Right lobe of liver (tissue), 6 donors: ENCODE measurements at places on chromosomes 12 and 14. TPM values are rescaled to one million over a fixed set of nuclear protein-coding genes. Genes with fewer than 3 reads are reported as not detected.
A peak's percentile ranks its signal among the peaks of the same experiment; 100 is the strongest.

- DNase-seq: no peak
Measured at GRCh38 chr12:91870872-91871707, 274.6 kb downstream of the BTG1 start.

- DNase-seq: no peak
Measured at GRCh38 chr12:110798461-110798860, 48.3 kb upstream of the CCDC63 start.

DNA sequence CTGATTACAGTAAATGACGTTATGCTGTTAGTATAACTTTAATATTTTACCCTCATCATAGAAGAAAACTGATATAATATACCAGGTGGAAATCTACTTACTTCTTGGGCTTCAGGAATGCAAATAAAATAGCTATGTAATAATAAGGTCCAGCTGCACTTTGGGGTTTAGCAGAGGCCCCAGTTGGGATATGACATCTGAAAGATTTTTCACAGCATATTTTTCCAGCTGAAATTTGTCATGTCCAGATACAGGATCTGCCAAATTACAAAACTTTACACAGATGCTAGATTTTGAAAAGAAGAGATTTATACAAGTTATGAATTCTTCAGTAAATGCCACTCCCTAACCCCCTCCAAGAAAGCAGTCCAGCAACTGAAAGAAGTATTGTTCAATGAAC lies 29.2 kb upstream of the DCN start:
- no peak for DNase-seq

The RNASE3 gene
- total RNA-seq: 1.0 TPM

The CNTN1 gene
- 0.66 TPM for total RNA-seq

The ART4 gene
- total RNA-seq: 43.5 TPM

DNA sequence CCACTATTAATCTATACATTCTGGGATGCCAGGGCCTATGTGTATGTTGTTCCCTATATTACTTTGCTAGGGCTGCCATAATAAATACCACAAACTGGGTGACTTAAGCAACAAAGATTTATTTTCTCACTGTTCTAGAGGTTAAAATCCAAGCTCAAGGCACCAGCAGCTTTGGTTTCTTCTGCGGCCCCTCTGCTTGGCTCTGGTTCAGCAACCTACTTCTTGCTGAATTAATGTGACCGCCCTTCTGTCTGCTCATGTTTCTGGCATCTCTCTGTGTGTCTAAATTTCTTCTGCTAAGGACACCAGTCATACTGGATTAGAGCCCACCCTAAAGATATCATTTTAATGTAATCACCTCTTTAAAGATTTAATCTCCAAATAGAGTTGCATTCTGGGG lies 84.7 kb downstream of the ZNF664 start:
- DNase-seq: no peak

The OR4E2 gene
- not detected for total RNA-seq

DNA sequence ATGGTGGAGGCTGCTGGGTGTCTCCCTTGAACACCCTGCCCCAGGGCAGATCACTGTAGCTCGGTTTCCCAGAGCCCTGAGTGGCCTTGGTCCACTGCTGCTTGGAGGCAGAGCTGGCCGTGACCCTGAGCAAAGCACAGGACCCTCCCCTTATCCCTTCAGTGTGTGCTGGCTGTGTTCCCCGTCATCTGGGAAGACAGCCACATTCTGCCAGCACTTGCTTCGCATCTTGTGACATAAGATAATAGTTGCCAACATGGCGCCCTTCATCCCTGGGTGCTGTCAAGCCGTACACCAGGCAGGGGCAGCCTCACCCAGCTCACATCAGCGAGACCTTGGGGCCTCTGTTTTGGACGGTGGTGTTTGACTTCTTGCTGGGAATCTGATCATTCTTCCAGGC lies 12.1 kb upstream of the ALDH2 start:
- no peak for DNase-seq

- DNase-seq: no peak
Measured at GRCh38 chr14:104473649-104474494, 105.7 kb upstream of the C14orf180 start.

The CLEC2D gene
- total RNA-seq: 1.4 TPM

DNA sequence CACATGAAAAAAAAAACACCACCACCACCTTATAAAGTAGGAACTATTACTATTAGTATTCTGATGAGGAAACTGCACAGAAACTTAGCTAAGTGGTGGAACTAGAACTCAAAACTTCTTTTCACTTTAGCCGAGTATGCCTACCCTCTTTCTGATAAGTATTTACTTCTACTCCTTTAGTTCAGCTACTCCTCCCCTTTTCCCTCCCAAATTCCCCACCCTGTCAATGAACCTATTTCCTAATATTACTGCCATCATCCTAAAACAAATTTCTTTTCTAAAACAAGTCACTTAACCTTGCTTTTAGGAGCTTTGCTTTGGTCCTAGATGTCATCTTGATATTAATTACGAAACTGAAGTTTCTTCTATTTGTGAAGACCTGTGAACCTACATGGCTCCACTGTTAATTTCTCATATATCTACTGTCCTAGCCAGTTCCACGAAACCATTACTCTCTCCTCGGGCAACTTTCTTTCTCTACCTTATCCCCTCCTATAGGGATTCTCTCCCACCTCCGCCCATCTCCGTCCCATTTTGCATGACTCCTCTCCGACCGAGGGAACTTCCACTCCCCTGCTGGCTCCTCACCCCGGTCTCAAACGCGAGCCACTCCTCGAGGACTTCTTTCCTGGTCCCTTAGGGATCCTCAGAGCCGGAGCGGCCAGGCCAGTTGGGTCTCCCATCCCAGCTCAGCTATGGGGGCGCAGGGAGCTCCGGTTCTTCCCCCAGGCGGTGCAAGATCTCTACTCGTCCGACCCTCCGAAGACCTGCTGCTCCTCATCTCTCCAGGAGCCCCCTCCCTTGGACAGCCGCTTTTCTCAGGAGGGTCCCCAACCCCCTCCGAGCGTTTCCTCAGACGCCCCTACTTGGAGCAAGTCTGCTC lies 1.1 kb downstream of the NUMB start:
- peak; percentile 57 for DNase-seq

The PWP1 gene
- 18.8 TPM for total RNA-seq

GRCh38 chr12:25524366-25524765 lies 28.7 kb downstream of the LMNTD1 start:
- no peak for DNase-seq

GRCh38 chr12:105369014-105369413 lies 38.5 kb downstream of the C12orf75 start:
- DNase-seq: no peak

DNA sequence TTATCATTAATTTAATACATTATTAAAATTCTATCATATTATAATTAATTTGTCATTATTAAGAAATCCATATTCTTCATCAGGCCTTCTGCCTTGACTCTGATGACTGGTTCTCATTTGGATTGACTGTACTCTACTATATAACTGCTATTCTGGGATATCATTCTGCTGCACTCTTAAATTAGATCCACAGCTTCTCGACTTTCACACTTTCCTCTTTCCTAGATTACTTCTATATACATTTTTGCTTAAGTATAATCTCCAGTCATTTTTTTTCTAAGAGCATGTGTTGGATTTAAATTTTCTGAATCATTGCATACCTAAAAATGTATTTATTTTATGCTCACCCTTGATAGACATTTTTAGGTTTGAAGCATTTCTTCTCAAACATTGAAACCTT lies 12.4 kb downstream of the GRIP1 start:
- DNase-seq: no peak

The HOXC12 gene
- total RNA-seq: not detected

GRCh38 chr12:49496417-49497360 lies 42.1 kb upstream of the KCNH3 start:
- no peak for DNase-seq

DNA sequence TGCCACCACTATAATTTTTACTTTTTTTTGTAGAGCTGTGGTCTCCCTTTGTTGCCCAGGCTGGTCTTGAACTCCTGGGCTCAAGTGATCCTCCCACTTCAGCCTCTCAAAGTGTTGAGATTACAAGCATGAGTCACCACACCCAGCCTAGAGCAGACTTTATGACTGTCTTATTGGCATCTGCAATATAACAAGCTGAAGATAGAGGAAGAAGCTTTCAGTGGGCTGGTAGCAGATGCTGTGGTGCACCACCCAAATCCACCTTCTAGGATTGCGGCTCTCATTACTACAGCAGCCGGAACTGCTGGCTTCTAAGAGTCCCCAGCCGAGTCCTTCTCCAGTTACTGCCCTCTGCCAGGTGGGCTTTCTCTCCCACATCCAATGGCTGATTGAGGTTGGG lies 7.6 kb upstream of the STK38L start:
- no peak for DNase-seq

GRCh38 chr14:38201137-38201828 lies 6.4 kb upstream of the SSTR1 start:
- no peak for DNase-seq

GRCh38 chr12:52007158-52007921 lies 594 bp downstream of the TAMALIN start:
- DNase-seq: no peak

GRCh38 chr14:51816031-51816430 lies 44.4 kb upstream of the GNG2 start:
- DNase-seq: no peak

The RHOJ gene
- 1.7 TPM for total RNA-seq

The DIO2 gene
- not detected for total RNA-seq

The RNF34 gene
- total RNA-seq: 22.3 TPM

The EMP1 gene
- 25.0 TPM for total RNA-seq

DNA sequence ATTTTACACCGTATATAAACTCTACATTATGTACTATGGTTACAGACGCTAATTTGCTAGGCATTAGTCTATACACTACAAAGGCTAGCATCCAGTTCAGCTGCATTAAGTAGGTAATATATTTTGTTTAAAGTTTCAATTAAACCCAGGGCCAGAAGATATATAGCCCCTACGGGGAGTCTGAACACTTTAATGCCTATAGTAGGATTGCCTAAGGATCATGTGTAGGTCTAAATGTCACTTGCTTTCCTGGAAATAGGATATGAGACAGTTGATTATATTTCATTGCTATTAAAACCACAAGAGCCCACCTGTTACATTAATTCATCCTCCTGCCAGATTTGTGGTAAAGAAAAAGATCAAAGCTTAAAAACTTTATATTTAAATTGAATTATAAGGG lies 286.9 kb downstream of the TMTC2 start:
- DNase-seq: no peak

The SVOP gene
- total RNA-seq: not detected

DNA sequence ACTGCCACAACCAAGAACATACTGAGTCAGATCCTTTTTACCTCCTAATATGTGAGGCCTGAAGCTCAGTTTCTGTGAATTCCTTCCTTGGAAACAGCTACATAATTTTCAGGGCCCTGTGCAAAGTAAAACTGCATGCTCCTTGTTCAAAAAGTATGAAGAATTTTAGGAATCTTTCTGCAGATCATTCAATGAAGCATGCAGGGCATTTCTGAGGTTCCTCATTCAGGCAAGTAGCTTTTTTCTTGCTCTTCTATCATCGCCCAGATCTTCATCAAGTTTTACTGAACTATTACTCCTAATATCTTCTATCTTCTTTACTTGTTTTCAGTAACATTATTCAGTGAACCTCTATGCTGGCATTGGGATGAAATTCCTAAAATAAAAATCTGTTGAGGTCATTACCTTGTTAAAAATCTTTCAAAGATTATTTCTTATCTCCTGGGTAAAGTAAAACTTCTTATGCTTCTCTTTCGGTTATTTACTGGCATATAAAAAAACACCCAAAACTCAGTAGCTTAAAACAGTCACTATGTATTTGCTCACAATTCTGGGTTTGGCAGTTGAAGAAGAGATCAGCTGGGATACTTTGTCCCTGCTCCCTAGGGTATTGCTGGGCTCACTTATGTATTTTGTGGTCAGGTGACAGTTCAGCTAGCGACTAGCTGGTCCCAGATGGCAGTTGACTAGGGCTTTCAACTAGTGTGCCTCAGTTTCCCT lies 42.6 kb upstream of the KRR1 start:
- DNase-seq: no peak

GRCh38 chr14:26261368-26262122 lies 336.3 kb downstream of the NOVA1 start:
- DNase-seq: no peak

GRCh38 chr12:2283916-2284315 lies 231.1 kb downstream of the CACNA1C start:
- no peak for DNase-seq
